ENCODE measurements at places on chromosomes 4 and X. TPM values are rescaled to one million over a fixed set of nuclear protein-coding genes. Genes with fewer than 3 reads are reported as not detected.
A peak's percentile ranks its signal among the peaks of the same experiment; 100 is the strongest.

DNA sequence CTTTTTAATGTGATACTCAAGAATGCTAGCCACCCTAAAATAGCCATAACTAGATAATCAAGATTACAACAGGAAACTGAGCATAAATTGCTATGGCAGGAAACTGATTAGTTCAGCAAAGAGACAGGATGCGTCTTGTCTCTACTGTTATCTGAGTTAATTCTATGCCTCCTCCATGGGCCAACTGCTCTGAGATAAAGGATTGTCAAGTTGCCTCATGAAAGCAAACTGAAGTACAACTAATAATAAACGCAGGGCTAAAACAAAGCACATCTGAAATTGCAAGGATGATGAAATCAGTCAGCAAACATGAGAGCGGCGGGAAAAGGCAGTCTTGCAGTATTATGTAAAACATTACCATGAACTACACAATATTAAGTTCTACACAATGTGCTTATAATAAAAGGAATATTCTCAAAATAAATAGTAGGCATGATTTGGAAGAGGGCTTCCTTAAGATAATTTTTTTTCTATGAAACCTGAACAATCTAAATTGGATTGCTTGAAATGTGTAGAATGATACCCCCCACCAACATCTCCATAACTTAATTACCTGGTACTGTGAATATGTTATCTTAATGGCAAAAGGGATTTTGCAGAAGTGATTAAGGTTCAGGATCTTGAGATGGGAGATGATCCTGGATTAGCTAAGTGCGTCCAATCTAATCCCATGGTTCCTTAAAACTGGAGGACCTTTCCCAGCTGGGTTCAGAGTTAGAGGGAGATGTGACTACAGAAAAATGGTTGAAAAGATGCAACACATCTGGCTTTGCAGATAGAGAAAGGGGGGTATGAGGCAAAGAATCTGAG, 65.9 kb downstream of the ANTXR2 start:
- DNase-seq, result no peak
- H3K36me3 ChIP-seq, result no peaks in the 10 kb centered on the region
- peaks cover 40% of the 10 kb centered on the region for H3K4me1 ChIP-seq
- peak overlapping the region; percentile 41 for H3K27ac ChIP-seq

DNA sequence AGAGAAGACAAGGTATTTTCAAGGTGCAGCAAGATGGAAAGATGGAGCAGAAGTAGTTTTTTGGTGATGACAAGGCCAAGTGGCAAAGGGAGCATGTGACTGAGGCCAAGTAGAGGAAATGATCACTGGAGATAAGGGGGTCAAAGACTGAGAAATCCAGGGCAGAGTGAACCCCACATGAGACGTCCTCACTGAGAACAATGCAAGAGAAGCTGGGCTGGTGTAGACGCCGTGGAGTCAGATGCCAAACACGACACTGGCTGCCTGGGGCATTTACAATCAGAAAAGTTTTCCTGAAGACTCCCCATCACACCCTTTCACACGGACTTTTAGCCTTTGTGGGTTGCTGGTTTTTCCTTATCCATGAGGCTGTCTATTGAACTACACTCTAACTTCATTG, 69.3 kb downstream of the FAM184B start:
- H3K36me3 ChIP-seq, result no peaks in the 10 kb centered on the region
- no peak for DNase-seq
- H3K4me3 ChIP-seq, result no peak overlapping the region
- H3K27me3 ChIP-seq, result no peaks in the 10 kb centered on the region
- H3K27ac ChIP-seq, result no peak overlapping the region

DNA sequence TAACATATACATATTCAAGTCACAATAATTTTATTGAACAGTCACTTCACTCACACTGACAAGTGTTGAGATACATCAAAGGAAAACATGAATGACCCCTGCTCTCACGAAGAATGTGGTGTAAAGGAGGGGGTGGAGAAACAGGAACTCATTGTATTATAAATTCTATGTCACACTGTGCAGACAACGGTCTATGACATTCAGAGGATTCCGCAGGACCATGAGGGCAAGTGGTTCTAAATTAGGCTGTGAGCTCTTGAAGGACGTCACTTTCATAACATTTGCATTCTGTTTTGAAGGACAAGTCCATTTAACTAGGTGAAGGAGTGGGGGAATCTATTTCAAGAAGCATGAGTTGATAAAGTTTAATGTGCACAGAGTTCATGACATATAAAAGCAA, 415.2 kb upstream of the HS3ST1 start:
- H3K27me3 ChIP-seq, result no peaks in the 10 kb centered on the region
- DNase-seq, result no peak
- no peaks in the 10 kb centered on the region for H3K4me1 ChIP-seq
- no peak overlapping the region for H3K4me3 ChIP-seq

DNA sequence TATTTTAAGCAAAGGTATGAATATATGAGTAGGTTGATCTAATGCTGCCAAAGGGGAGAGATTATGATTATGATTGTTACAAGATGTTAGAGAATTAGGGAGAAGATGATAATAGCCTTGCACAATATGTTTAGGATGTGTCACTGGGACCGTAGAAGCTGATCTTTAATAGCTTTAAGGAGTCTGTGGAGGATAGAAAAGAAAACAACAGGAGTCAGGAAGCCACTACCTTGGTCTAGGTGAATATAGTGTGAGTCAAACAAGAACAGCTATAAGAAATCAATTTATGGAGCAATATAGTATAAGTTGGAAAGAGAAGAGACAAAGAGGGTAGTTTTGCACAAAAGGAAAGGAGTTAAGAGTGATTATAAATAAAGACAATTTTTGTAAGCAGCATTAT, 232.7 kb downstream of the FSTL5 start:
- no peak overlapping the region for H3K27ac ChIP-seq
- no peak for DNase-seq
- H3K36me3 ChIP-seq, result no peaks in the 10 kb centered on the region

- DNase-seq, result no peak
- peaks cover 7% of the 10 kb centered on the region for H3K4me1 ChIP-seq
These were observed 27.6 kb downstream of the ELOVL6 start for GRCh38 chr4:110170861-110171260.

DNA sequence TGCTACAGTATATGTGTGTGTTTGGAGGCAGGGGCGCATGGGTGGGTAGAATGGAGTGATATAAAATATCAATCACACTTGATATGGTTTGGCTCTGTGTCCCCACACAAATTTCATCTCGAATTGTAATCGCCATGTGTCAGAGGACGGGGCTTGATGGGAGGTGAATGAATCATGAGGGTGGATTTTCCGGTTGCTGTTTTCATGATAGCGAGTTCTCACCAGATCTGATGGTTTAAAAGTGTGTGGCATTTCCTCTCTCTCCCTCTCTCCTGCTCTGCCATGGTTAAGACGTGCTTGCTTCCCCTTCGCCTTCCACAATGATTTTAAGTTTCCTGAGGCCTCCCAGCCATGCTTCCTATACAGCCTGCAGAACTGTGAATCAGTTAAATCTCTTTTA, 14.8 kb downstream of the SOWAHB start:
- H3K27me3 ChIP-seq, result no peaks in the 10 kb centered on the region
- no peaks in the 10 kb centered on the region for H3K36me3 ChIP-seq
- H3K27ac ChIP-seq, result no peak overlapping the region

DNA sequence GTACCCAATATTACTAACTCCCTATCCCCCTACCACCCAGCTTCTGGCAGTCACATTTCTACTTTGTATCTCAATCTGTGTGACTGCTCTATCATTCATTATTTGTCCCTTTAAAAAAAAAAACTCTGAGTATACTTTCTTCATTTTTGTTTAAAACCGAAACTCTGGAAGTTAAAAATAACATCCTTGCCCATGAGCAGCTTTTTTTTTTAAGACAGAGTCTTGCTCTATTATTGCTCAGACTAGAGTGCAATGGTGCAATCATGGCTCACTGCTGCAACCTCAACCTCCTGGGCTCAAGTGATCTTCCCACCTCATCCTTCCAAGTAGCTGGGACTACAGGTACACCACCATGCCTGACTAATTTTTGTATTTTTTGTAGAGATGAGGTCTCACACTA, 15.8 kb downstream of the UBE2K start:
- H3K36me3 ChIP-seq, result peaks cover 4% of the 10 kb centered on the region
- DNase-seq, result no peak
- no peak overlapping the region for H3K27ac ChIP-seq

- H3K27me3 ChIP-seq, result peaks cover 9% of the 10 kb centered on the region
- H3K27ac ChIP-seq, result no peak overlapping the region
- DNase-seq, result no peak
- H3K36me3 ChIP-seq, result no peaks in the 10 kb centered on the region
- no peak overlapping the region for H3K4me3 ChIP-seq
These were observed 37.6 kb downstream of the FGFRL1 start for GRCh38 chr4:1048773-1049590.

DNA sequence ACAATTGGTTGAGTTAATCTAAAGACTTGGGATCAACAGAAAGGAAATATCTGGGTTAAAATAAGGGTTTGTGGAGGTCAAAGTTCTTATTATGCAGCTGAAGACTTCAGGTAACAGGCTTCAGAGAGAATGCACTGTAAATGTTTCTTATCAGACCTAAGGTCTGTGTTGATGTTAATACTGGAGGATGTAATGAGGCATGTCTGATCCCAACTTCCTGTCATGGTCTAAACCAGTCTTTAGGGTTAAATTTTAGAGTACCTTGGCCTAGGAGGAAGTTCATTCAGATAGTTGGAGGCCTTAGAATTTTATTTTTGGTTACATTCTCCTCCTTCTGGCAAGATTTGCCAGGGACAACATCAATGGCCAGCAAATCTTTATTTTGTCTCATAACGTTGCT, 72.1 kb upstream of the GC start:
- H3K4me3 ChIP-seq, result no peak overlapping the region
- H3K4me1 ChIP-seq, result no peaks in the 10 kb centered on the region
- DNase-seq, result no peak
- no peaks in the 10 kb centered on the region for H3K27me3 ChIP-seq
- H3K36me3 ChIP-seq, result no peaks in the 10 kb centered on the region

- DNase-seq, result no peak
- H3K4me3 ChIP-seq, result no peak overlapping the region
- no peak overlapping the region for H3K27ac ChIP-seq
- H3K36me3 ChIP-seq, result no peaks in the 10 kb centered on the region
- H3K4me1 ChIP-seq, result no peaks in the 10 kb centered on the region
- no peaks in the 10 kb centered on the region for H3K27me3 ChIP-seq
These were observed 21.3 kb upstream of the PNPLA4 start for GRCh38 chrX:7948483-7948882.

DNA sequence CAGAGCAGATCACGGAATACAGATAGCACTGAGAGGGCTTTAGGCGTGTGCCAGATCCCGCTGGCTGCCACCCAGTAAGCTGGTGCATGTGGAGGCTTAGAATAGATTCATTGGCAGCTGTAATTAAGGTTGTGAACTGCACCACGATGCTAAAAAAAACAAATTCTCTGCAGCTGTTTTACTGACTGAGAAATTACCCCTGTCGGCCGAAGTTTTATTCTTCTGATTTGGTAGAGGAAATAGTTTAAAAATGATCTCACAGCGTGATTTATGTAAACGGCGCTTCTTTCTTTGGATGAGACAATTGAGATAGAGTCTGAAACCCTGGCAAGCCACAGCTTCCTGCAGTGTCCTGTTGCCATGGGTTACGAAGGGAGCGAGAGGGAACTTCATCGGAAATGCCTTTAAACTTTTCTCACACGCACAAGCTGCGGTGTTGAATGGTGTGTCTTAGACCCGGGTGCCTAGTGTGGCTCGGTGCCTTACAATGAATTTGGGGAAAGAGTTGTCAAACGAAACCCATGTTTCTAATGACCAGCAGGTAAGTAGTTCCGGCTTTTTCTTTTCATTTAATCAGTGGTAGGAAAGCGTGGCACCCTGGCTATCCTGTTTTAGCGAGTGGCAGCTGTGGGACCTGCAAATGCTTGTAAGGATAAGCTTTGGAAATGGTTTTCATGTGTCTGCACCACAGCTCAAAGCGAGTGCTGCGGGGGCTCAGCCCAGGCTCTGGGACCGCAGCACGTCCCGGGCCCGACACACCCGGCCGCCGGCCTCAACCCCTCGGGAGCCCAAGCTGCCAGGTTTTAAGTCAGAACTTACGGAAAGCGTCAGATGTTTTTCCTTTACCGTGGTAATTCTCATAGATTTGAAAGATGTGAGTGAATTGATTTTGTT, 71.7 kb upstream of the HGFAC start:
- peak overlapping the region; percentile 29 for H3K4me3 ChIP-seq
- DNase-seq, result peak; percentile 44
- H3K27ac ChIP-seq, result no peak overlapping the region
- H3K4me1 ChIP-seq, result peaks cover 33% of the 10 kb centered on the region

DNA sequence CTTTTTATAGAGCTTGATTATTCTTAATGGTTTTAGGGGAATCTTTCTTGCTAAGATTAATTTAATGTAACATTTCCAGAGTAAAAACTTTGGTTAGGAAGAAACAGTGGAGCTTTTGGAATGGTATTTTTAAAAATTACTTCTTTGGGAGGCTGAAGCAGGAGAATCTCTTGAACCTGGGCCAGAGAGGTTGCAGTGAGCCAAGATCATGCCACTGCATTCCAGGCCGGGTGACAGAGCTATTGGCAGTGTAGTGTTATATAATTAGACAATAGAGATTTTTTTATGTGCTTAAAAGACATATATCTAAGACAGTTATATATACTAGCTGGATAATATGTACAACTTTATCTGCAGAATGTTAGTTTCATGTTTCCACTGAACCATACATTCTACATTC, 585.6 kb downstream of the ADGRL3 start:
- H3K4me3 ChIP-seq, result no peak overlapping the region
- H3K4me1 ChIP-seq, result no peaks in the 10 kb centered on the region
- no peak for DNase-seq
- H3K27ac ChIP-seq, result no peak overlapping the region

GRCh38 chr4:90226734-90227133, 99.5 kb downstream of the CCSER1 start:
- no peaks in the 10 kb centered on the region for H3K4me1 ChIP-seq
- no peak overlapping the region for H3K4me3 ChIP-seq
- H3K27ac ChIP-seq, result no peak overlapping the region
- DNase-seq, result no peak
- no peaks in the 10 kb centered on the region for H3K36me3 ChIP-seq

GRCh38 chrX:131792356-131792749, 230.7 kb upstream of the STK26 start:
- peak; percentile 91 for DNase-seq
- no peak overlapping the region for H3K27ac ChIP-seq
- H3K4me3 ChIP-seq, result no peak overlapping the region
- no peaks in the 10 kb centered on the region for H3K27me3 ChIP-seq

GRCh38 chr4:109592367-109592766, 32.3 kb downstream of the MCUB start:
- no peaks in the 10 kb centered on the region for H3K36me3 ChIP-seq
- no peaks in the 10 kb centered on the region for H3K27me3 ChIP-seq
- no peak for DNase-seq
- peaks cover 40% of the 10 kb centered on the region for H3K4me1 ChIP-seq
- H3K27ac ChIP-seq, result no peak overlapping the region
- H3K4me3 ChIP-seq, result no peak overlapping the region

DNA sequence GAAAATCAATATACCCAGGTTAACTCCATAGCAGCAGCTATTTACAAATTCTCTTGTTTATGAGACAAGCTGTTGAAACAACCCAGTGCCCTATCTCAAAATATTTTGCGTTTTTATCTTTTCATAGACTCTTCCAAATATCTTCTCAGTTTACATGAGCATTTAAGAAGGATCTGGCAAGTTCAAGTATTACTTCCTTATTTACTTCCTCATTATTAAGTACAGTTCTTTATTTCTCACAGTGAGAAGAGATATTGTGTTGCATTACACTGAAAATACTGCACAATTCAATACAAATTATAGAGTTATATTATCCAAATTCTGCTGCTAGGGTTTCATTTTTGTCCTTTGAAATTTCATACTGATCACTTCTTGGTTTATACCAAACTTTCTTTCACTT, 43.6 kb upstream of the UCP1 start:
- H3K36me3 ChIP-seq, result no peaks in the 10 kb centered on the region
- no peak overlapping the region for H3K27ac ChIP-seq
- H3K27me3 ChIP-seq, result no peaks in the 10 kb centered on the region
- no peaks in the 10 kb centered on the region for H3K4me1 ChIP-seq

The TRMT10A gene
- 1.8 TPM for polyA plus RNA-seq

The KLB gene
- polyA plus RNA-seq, result not detected

The CHRNA9 gene
- 0.14 TPM for polyA plus RNA-seq

The CCNG2 gene
- polyA plus RNA-seq, result 23.9 TPM

All from CD8-positive, alpha-beta memory T cell (primary cell).